Fibroblast of mammary gland (primary cell): ENCODE measurements at places on chromosomes 2 and 18.
A peak's percentile ranks its signal among the peaks of the same experiment; 100 is the strongest.

DNA sequence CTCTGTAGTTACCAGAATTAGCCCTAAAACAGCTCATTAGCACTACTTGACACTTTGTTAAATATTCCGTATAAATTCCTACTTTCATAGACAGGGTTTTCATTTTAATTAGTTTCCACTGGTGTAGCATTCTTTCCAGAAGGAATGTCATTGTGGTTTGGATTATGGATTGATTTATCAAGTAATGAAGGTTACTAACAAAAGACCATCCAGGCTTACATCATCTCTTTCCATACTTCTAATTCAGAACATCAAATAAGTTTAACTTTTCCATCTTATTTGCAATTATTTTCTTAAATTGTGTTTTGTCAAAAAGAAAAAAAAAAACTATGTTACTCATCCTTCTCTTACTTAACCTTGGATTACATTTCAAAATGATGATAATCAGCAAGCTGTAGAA lies 231.8 kb upstream of the SPOPL start:
- DNase-seq = no peak

DNA sequence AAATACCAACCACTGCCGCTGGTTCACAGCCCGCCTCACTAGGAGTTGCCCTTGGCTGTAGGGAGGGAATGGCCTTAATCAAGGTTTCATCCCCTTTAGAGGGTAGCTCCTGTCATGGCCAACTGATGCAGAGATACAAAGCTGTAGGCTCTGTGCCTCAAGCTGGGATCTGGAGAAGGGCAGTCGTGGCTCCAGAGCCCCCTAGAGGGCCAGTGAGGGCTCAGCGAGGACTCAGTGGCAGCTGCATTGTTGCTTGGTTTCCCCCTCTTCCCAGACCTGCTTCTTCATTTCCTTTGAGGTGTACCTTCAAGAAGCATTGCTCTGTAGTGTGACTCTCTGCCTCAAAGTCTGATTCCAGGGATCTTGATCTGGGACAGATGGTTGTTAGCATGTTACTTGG lies 302.1 kb downstream of the LPIN1 start:
- no peak for DNase-seq

DNA sequence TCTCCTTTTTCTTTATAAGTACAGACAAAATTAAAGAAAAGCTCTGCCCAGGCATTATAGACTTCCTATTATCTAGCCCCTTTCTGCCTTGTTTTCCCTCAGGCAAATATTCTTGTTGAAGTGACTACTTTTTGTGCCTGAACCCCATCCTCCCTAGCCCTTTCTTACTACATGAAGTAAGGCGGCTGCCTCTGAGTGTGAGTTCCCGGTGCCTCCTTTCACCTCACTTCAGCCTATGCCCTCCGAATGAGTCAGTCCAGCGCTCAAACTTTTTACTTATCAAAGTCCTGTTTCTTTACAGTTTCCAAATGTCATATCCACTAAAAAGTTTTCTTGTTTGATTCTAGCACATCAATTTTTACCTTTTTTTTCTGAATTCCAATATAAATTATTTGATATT lies 778.3 kb upstream of the NRXN1 start:
- no peak for DNase-seq

- DNase-seq = peak; percentile 67
Observed at GRCh38 chr2:127348426-127349000, 39.3 kb downstream of the MAP3K2 start.

- no peak for DNase-seq
Observed at GRCh38 chr18:23054553-23054952, 80.7 kb upstream of the CABLES1 start.

DNA sequence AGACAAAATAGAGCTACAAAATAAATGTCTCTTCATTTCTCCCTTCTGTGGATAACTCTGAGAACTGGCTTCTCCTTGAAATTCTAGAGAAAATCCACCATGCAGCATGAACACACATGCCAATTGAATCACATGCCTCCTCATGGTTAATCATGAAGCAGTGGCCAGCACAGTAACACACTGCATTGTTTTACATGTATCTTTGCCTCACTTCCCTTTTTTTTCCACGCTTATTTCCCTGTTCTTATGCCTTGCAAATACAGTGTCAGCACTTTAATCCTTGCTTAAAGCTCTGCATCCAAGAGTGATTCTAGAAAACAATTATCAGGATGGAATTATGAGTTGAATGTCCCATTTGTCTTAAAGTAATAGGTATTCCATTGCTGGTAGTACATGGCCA lies 50.3 kb upstream of the ZBTB7C start:
- DNase-seq = no peak

GRCh38 chr2:172105471-172106107 lies 2.9 kb upstream of the DLX2 start:
- DNase-seq = no peak

DNA sequence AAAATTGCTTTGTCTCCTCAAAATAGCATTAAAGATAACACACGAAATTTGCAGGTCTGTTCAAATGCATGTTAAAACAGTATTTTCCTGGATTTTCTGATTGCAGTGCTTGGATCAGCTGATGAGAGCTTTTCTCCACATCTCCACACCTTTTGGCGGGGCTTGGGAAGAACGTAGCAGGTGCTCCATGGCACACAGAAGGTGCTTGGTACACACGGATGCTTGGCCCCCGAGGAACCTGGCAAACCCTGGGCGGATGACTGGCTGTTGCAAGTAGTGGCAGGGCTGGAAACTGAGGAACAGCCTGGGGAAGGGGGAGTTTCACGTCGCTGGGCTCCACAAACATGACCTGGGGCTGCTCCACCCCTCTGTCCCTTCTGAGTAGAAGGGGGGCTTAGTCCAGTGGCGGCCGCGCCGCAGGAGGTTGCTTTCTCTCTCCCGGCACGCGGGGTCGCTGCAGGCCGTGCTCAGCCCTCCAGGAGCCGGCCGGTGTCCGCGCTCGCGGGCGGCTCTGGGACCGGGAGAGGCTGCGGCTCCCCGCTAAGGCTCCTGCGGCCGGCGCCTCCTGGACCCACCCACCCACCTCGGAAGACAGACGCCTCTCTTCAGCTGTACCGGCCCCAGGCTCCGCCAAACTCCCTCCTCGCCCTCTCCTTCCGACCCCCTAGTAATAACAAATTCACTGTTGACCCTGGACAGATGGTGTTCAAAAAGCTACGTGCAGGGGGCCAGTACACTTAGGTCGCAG lies 69.3 kb downstream of the MARCO start:
- peak; percentile 30 for DNase-seq

GRCh38 chr2:5933669-5934068 lies 241.5 kb downstream of the SOX11 start:
- no peak for DNase-seq

- DNase-seq = peak; percentile 64
Observed at GRCh38 chr2:38093527-38094165, 17.7 kb upstream of the CYP1B1 start.

DNA sequence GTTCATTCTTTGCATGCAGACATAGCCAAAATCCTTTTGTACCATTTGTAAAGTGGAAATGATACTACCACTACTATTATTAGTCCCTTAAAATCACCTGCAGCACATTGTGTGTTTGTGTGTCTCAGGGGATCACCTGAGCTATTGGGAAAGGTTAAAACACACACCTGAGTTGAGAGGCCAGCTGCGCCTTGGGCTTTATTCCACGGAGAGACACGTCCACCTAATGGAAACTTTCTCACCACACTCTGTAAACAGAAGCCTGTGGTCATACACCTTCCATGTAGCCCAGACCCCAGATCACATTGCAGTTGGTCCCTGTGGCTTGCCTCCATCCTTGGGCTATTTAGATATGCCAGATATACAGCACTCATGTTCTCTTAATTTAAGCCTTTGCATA lies 81.8 kb upstream of the SH3BP4 start:
- DNase-seq = no peak

GRCh38 chr2:157662401-157662800 lies 33.7 kb upstream of the ACVR1C start:
- DNase-seq = peak; percentile 17

GRCh38 chr18:38933322-38933721 lies 1367.7 kb upstream of the CELF4 start:
- DNase-seq = no peak

- DNase-seq = no peak
Observed at GRCh38 chr2:73255907-73256617, 22.0 kb downstream of the CCT7 start.

DNA sequence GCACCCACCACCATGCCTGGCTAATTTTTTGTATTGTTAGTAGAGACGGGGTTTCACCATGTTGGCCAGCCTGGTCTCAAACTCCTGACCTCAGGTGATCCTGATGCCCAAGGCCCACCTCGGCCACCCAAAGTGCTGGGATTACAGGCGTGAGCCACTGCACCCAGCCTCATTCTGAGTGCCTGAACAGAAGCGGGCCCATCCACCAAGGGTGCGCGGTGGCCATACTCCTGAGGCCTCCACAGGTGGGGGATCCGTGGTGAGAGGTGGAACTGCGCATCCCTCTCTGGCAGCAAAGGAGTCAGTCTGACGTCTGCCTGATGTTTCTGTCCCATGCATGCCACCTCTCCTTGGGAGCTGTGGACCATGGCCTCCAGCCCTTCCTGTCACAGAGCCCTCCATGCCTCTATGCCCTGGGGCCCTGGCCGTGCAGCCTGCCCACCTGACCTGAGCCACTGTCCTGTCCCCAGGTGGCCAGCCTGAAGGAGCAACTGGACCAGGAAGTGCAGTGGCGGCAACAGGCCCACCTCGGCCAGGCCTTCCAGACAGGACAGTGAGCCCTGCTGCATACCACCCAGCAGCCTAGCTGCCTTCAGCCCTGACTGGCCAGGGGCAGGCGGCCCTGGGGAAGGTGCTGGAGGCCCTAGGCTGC lies 7.6 kb upstream of the SNED1 start:
- DNase-seq = no peak

- no peak for DNase-seq
Observed at GRCh38 chr2:169158874-169159273, 89.5 kb downstream of the DHRS9 start.

GRCh38 chr18:63534615-63535014 lies 7.6 kb upstream of the SERPINB12 start:
- DNase-seq = no peak

GRCh38 chr2:191382801-191383200 lies 137.6 kb downstream of the MYO1B start:
- peak; percentile 70 for DNase-seq

DNA sequence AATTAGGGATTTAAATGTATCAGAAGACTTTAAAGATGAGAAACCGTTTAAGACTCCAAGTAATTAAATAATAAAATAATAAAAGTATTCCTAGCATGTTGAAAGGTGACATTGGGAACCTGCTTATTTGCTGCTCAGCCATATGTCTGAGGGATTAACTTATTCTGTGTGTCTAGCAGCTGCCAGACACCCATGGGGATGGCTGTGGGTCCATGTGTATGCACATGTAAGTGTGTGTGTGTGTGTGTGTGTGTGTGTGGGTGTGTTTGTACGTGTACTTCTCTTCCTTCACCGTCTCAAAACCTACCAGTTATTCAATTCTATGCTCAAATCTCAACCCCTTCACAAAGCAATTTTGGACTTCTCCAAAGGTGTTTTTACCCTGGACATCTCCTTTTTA lies 124.5 kb downstream of the SETBP1 start:
- DNase-seq = no peak

- DNase-seq = peak; percentile 69
Observed at GRCh38 chr2:228545041-228545747, 363.7 kb upstream of the SPHKAP start.

DNA sequence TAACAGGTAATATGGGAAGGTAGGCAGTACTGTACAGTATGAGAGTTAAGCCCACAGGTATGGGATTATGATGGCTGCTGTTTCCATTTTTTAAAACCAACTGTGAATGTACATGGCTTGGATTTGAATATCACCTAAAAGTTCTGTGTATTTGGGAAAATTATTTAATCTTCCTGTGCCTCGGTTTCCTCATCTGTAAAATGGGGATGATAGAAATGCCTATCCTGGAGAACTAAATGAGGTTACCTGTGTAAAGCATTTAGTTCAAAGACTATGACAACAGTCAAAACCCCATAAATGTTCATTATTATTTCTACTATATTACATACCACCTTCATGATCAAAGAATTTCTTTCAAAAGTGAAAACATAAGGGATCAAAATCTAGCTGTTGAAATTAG lies 3.6 kb downstream of the KLHL41 start:
- no peak for DNase-seq

- peak; percentile 38 for DNase-seq
Observed at GRCh38 chr2:211085056-211085680, 528.8 kb downstream of the CPS1 start.

GRCh38 chr2:157899125-157899839 lies 23.2 kb upstream of the ACVR1 start:
- no peak for DNase-seq

DNA sequence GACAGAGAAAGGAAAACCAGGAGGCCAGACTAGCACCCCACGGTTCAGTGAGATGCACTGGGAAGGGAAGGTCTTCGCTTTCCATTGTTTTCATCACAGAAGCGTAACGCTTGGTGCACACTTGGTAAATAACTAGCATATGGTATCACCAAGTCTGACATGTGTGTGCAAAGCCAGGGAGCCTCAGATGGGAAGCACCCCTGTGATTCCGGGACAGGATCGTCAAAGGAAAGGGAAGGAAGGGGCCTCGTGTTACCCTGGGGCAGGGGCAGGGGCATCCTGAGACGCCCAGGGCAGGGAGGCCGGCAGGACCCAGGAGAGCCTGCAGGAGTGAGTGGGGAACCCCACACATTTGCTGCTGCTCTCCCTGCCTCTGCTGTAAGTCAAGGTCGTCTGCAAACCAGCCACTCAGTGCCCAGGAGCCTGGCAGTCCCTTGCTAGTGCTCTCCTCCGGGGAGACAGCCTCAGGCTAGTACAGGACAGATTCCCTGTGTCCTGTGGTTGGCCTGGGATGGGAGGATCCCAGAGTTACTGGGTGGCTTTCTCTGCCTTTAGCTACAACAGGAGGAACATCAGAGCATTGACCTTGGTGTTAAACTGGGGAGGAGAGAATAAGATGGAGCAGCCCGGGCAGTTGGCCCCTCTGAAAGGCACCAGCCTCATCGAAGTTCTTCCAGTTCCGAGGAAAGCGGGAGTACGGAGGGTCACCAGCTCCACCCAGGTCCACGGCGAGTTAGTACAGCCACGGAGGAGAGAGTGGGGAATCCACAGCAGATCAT lies 192.5 kb downstream of the NDUFA10 start:
- DNase-seq = no peak

- DNase-seq = peak; percentile 34
Observed at GRCh38 chr2:73933194-73933593, 6.5 kb downstream of the DGUOK start.

- DNase-seq = no peak
Observed at GRCh38 chr2:64380853-64381527, 73.0 kb upstream of the LGALSL start.

- peak; percentile 88 for DNase-seq
Observed at GRCh38 chr2:221896505-221897151, 324.5 kb upstream of the EPHA4 start.
